AG08395 (cell line): ENCODE measurements at places on chromosomes 3 and 15.

DNA sequence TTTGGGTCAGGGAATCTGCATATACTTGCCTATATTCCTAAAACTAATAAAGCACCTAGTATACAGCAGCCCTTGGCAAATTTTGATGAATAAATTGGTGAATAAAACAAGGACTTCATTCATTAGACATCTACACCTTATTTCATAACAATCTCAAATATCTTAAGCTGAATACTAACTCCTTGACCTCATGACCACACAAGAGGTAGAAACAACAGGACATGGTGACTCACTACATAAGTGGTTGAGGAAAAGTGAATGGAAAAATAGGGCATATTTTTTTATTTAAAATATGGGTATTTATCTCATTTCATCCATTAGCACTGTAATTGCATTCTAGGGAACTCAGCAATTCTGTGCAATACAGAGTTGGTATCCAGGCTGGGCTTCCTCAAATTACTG lies 7.8 kb upstream of the STAC start:
- DNase-seq, result peak; percentile 19

DNA sequence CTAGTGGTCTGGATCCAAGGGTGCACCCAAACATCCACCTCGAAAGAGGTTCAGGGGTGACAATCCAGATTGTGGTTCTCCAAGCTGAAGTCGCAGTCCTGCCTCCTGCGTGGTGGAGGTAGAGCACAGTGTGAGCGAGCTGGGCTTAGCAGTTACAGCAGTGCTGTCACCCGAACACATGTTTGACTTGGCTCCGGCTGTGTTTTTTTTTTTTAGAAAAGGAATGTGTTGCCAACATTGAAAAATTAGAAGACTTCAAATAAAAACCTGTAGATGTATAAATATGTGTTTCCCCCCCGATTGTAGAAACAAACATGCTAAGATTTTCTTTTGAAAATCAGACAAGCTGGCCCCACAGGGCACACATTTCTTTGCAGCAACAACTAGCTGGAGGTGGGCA lies 530.8 kb downstream of the SHQ1 start:
- no peak for DNase-seq

GRCh38 chr15:35886765-35887164 lies 340.8 kb upstream of the DPH6 start:
- no peak for DNase-seq

GRCh38 chr15:87487484-87487883 lies 769.1 kb downstream of the NTRK3 start:
- no peak for DNase-seq

DNA sequence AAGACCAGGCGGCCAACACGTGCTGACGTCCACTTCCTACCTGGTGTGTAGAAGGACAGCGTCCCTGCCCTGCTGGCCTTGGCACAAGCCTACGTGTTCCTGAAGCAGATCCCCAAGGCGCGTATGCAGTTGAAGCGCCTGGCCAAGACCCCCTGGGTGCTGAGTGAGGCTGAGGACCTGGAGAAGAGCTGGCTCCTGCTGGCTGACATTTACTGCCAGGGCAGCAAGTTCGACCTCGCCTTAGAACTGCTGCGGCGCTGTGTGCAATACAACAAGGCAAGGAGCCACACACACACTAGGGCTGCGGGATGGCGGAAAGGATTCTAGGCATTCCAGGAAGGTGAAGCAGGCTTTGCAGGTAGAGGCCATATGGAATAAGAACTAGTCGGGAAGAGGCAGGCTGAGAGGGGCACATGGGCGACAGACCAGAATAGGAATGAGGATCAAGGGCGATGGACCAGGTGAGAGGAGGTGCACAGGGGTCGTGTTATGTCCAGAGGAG lies 15.9 kb downstream of the CSRNP1 start:
- DNase-seq, result no peak

DNA sequence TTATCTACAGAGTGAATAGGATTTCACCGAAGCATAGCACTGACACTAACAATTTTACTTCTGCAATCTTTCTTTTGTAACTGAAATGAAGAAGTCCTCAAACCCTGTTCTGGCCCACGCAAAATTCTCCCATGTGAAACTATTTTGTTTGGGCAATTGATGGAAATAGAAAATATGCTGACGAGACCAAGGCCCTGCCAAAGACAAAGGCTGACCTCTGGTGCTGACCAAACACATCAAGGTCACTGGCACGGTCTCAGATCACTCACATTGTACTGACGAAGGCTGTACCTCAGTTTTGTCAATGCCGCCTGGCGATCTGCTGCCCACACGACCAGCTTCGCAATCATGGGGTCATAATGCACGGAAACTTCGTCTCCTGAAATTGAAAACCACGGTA lies 58.4 kb upstream of the DCUN1D1 start:
- no peak for DNase-seq

DNA sequence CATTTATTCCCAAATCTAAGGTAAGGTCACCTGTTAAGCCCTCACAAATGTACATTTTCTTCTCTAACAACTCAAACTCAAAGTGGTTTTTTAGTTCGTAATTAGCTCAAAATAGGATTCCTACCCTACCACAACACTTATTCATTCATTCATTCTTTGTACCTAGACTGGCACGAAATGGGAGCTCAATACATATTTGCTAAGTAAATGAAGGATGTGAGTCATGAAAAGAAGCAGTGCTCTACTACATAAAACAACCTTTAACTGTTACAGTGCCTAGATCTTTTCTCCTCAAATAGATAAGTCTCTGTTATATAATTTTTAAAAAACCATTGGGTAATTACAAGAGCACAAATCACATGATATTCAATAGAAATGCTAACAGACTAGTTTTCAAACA lies 13.1 kb downstream of the RSL24D1 start:
- no peak for DNase-seq

DNA sequence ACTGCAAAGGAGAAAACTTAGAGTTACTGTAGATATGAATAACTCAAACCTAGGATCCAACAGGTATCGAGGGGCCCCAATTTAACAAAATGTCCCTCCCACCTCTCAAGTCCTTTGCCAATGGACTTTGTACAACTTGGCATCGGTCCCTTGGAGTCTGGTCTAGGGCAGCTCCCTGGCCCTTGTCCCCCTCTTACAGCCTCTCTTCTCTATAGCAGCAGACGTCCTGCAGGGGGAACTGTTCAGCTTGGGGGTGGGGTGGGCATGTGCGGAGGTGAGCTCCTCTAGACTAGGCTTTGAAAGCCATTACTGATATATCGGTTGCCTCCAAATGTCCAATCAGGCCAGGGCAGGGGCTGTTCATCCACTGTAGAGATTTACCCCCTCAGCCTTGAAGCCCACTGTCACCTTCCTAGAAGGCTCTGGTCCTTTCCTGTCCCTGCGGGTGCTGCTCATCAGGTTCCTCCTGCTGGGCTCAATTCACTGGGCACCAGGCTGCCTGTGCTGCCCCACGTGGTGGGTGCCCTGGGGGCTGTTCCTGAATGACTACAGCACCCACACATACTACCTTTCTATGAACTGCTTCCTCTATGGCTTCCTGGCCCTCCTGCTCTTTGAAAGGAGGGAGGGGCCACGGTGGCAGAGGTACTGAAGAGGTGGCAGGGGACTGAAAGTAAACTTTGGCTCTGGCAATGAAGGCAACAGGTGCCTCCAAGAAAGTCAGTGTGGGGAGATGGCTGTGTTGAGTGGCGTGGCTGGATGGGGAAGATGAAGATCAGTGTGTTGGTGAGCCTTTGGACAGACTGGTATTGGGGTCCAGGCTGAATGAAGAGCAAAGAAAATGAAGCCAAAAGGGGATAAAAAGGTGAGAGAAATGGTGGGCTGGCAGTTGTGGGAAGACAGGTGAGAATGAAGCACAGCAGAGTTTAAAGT lies 78.8 kb upstream of the MEX3B start:
- no peak for DNase-seq

DNA sequence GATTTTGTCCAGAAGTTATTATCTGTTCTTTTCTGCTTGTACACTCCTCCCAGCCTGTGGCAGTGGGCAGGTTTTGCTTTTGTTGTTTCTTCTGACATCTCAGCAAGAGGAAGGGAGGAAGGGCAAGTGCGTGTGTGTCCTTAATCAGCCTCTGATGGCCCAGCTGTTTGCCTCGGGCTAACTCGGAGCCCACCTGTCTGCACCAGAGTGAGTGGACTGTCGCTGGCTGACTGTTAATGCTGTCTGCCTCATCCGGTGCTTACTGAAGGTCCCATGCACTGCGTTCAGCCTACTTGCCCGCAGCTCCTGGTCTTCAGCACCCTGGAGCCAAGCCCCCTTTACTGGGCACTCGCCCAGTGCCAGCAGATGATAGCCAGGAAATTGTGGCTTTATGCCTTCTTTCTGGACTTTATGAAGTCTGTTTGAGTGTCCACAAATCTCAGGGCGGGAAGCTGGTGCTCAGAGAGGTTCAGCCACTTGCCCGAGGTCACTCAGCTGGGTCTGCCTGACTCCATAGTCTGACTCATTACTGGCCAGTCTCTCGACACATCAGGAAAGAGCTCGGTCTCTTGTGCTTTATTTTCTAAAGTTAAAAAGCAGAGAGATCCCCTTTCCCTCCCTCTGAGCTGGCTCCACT lies 89.5 kb downstream of the CHRNA7 start:
- DNase-seq, result no peak

DNA sequence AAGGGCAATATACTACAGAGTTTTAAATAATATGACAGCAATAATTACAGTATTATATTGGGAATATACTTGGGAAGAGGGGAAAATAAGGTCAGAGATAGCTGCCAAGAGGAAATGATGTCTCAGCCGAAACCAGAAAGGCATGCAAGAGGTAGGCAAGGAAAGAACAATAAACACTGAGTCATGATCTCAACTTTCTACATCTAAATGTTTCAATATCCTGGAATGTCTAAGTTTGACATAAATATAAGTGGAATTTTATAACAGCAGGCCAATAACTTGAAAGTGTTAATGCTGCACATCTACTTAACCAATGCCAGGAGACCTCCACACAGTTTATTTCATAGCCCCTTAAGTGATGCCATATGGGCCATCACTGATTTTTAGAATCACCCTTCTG lies 99.8 kb upstream of the CPNE4 start:
- peak; percentile 70 for DNase-seq

- DNase-seq, result no peak
Observed at GRCh38 chr15:51947124-51947523, 24.5 kb downstream of the LEO1 start.

DNA sequence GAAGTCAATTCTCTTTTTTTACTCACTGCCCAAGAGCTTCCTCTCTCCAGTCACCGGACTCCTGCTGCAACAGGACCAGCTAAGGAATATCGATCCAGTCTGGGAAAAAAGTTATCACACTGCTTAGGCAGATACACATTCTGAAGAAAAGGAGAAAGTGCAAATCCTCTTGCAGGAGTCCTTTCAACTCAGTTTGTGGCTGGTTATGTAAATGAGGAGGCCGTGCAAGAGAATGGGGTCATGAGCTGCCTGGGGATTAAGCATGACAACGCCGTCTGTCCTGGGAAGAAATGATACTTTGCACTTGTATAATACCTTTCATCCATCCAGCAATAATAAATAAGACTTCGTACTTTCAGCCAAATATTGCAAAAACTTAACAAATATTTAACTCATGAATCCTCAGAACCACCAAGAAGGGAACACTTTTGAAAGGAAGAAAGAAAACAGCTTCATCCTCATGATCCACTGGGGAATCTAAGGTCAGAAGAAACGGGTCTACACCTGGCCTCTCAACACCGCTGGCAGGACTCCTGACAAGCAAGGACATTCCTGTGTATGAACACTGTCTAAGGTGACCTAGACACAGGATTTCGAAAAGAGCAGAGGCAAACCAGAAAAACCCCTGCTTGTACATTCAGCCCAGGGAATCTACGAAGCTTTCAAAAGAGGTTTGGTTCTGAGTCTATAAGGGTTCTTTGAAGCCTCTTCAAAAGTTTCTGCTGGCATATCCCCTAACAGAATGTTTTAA lies 13.1 kb upstream of the WWTR1 start:
- DNase-seq, result no peak

DNA sequence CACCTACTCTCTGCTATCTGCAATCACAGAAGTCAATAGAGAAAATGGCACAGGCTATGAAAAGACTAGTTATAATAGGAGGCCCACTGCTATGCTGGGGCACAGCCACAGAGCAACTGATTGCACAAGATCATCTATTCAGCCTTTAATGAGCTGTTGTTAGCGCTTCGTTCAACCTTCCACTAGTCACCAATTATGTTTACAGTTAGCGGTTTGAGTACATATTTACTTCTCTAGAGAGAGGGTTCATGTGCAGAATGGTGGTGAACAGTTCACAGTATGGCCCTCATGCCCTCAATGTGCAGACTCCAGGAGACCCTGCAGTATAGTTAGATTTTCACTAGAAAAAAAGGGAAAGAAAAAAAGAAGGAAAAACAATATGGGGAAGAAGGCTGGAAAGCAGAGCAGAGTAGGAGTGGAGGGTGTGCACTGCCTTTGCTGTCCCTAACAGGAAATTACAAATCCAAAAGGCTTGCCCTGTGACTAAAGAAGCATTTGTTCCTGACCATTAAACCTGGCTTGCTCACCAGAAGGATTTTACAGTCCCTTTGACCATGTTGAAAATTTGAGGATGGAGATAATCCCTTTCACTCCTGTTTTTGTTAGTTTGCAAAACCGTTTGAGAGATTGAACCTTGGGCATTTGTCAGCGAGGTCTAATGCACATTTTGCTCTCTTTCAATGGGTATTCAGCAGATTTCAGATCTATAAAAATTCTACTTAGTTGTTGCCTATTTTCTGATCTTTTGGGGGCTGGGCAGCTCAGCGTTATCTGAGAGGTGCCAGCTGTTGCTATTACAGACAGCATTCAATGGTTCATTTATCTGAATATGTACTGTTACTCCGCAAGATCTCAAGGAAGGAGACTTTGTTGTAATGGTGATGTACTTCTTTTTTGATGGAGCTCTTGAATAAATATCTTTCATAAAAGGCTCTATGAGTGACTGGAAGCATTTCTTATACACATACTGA lies 296.1 kb downstream of the LSAMP start:
- DNase-seq, result peak; percentile 6

- DNase-seq, result no peak
Observed at GRCh38 chr3:67241084-67241483, 243.0 kb downstream of the KBTBD8 start.

DNA sequence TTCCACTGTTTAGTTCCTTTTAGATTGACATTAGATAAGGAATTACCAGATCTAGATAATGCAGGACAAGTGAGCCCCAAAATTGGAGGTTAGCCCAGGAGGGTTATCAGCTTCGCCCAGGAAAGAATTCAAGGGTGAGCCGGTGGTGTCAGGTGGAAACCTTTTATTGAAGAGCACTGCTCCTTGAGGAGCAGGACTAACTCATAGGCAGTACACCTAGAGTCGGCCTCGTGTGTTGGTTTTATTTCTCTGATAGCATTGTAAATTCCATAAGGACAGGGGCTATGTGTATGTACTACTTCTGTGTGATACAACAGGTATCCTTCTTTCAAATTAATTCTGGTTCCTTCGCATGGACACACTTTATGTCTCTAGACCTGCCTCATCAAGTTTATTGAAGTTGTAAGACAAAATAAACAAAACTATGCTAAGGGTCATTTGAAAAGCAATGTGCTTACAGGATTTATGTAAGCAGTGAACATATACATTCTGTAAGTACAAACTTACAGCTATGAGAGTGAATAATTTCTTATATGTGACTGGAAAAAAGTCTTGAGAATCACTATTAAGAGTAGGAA lies 57.2 kb downstream of the SNX4 start:
- DNase-seq, result no peak
